ENCODE measurements at places on chromosomes 11 and 22.
A peak's percentile ranks its signal among the peaks of the same experiment; 100 is the strongest.

DNA sequence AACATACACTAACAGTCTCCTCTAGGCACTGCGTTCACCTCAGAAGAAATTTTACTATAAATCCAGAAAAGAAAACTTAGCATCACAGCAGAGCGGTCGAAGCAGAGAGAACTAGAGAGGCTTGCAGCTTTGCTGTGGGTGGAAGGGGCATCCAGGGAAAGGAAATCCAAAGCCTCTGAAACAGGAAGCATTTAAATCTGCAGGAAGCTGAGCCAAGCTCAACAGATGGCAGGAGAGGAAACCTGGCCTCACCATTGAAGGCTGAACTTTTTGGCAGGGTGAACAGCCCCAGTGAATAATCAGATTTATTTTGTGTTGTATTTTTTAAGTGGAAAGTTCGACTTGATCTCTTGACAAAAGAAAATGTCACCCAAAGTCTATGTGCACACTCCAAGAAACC, 858.1 kb downstream of the OPCML start:
- H3K4me1 ChIP-seq = no peaks in the 10 kb centered on the region
- no peak overlapping the region for H3K27ac ChIP-seq
- no peaks in the 10 kb centered on the region for H3K36me3 ChIP-seq
- H3K27me3 ChIP-seq = no peaks in the 10 kb centered on the region
- no peak overlapping the region for H3K4me3 ChIP-seq

GRCh38 chr11:61307354-61307753, 12.2 kb upstream of the VWCE start:
- H3K27me3 ChIP-seq = no peaks in the 10 kb centered on the region
- no peaks in the 10 kb centered on the region for H3K4me1 ChIP-seq
- H3K27ac ChIP-seq = no peak overlapping the region
- H3K4me3 ChIP-seq = no peak overlapping the region

DNA sequence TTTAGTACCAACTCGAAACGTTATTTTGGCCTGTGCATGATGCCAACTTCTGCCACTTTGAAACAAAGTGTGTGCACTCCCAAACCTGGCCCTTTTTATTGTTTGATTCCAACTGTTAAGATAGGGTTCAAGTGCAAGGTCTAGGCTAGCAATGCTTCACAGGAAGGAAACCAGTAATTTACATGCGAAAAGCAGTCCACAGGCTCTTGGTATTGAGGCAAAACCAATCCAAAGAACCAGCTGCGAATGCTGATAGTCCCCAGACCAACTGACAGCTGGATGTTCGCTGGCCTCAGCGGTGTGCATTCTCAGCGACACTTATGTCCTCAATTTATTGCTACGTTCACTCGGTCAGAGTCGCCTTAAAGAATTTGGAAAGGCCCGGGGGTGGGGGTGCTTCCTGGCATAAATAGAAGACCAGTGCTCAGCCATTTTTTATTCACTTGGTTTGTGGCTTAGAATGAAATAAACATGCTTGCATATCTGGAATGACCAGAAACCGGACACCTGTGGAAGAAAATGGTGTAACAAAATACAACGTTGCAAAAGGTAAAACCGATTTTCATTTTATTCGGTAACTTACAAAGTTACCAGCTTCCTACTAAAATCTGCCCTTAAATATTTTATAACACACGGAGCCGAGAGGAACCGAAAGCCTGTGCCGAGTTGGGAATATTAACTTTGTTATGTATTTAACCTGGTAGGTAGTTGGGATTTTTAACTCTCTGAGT, 1.6 kb downstream of the CPT1A start:
- H3K27me3 ChIP-seq = no peaks in the 10 kb centered on the region
- H3K4me1 ChIP-seq = peaks cover 42% of the 10 kb centered on the region
- H3K27ac ChIP-seq = peak overlapping the region; percentile 84
- H3K36me3 ChIP-seq = peaks cover 3% of the 10 kb centered on the region
- no peak for DNase-seq

DNA sequence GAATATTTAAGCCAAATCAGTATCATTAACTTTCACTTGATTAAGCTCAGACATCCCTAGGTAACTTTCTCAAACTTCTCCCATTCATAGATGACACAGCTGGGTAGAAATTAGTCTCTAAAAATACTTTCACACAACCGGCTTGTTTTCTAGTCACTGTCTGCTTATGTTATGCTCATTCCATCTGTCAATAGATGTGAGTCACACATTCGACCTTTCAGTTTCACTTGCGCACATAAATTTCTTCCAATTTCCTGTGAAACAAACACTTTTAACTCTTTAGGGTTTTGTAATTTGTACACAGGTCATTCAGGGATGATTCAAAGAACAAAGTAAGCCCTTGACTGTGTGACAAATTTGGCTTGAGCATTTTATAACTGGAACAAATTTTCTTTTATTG, 723.0 kb downstream of the KCNA4 start:
- H3K4me1 ChIP-seq = no peaks in the 10 kb centered on the region
- H3K27ac ChIP-seq = no peak overlapping the region
- no peaks in the 10 kb centered on the region for H3K36me3 ChIP-seq
- no peaks in the 10 kb centered on the region for H3K27me3 ChIP-seq

GRCh38 chr11:107232451-107232850, 214.2 kb upstream of the GUCY1A2 start:
- no peak overlapping the region for H3K4me3 ChIP-seq
- no peaks in the 10 kb centered on the region for H3K27me3 ChIP-seq
- DNase-seq = no peak
- no peaks in the 10 kb centered on the region for H3K4me1 ChIP-seq
- no peak overlapping the region for H3K27ac ChIP-seq

DNA sequence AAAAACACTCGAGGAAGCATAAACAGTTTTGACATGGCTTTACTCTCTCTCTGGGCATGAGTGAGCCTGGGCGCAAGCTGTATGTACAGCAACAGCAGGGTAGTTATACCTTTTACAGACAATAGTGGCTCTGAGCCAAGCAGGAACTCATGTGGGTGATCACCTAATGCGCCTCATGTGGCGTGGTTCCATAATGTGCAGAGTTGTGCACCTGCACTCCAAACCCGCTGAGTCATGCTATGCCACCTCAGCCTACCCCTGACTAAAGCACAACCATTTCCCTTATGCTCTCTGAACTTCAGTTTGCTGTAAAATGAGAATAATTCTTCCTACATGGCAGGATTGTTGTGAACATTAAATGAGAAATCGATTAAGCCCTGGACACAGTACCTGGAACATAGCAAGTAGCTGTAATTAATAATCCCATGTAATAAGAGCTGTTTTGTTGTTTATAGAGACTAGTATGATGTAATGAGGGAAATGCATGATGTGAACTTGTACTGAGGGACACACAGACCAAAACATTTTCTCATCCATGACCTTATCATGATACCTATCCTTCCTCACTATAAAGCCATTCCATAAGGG, 71.6 kb downstream of the CCDC34 start:
- H3K36me3 ChIP-seq = no peaks in the 10 kb centered on the region
- H3K4me1 ChIP-seq = no peaks in the 10 kb centered on the region
- H3K27me3 ChIP-seq = peaks cover 12% of the 10 kb centered on the region
- H3K4me3 ChIP-seq = no peak overlapping the region
- no peak for DNase-seq
- H3K27ac ChIP-seq = no peak overlapping the region

DNA sequence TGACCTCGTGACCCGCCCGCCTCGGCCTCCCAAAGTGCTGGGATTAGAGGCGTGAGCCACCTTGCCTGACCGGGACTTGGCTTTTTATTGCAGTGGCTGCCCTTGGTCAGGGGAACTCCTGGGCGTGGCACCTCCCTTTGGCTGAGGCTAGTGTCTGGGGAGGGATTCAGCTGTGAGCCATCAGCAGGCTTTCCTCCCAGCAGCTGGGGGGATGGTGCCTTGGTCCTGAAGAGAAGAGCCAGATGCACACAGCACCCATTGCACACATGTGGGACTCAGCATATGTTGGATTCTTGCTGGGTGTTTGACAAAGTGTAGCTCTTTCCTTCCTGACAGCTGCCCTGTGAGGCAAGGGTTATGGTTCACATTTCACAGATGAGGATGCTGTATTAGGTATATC, 8.4 kb downstream of the CYTH4 start:
- H3K4me3 ChIP-seq = no peak overlapping the region
- peaks cover 59% of the 10 kb centered on the region for H3K4me1 ChIP-seq
- DNase-seq = no peak
- peaks cover 89% of the 10 kb centered on the region for H3K36me3 ChIP-seq
- H3K27me3 ChIP-seq = no peaks in the 10 kb centered on the region

GRCh38 chr11:72724851-72725723, 27.1 kb downstream of the ARAP1 start:
- H3K27ac ChIP-seq = peak overlapping the region; percentile 66
- H3K4me1 ChIP-seq = peaks cover 26% of the 10 kb centered on the region
- no peak overlapping the region for H3K4me3 ChIP-seq
- H3K36me3 ChIP-seq = peaks cover 15% of the 10 kb centered on the region
- H3K27me3 ChIP-seq = no peaks in the 10 kb centered on the region

- no peak overlapping the region for H3K27ac ChIP-seq
- H3K4me1 ChIP-seq = peaks cover 16% of the 10 kb centered on the region
- H3K36me3 ChIP-seq = peaks cover 55% of the 10 kb centered on the region
- no peak for DNase-seq
Measured at GRCh38 chr22:28711820-28712777, 29.5 kb downstream of the CHEK2 start.
